GM23338 (cell line): ENCODE measurements at places on chromosomes 3 and 15. TPM values are rescaled to one million over a fixed set of nuclear protein-coding genes. Genes with fewer than 3 reads are reported as not detected.

HOMER2 gene
- 23.9 and 30.9 TPM in 2 replicates for total RNA-seq

PRR23E gene
- total RNA-seq, result not detected in 2 replicates

RTF1 gene
- total RNA-seq, result 34.3 and 38.1 TPM in 2 replicates

TMEM44 gene
- total RNA-seq, result 10.5 and 11.3 TPM in 2 replicates

TP63 gene
- not detected in 2 replicates for total RNA-seq

SAXO2 gene
- total RNA-seq, result 0.73 TPM in 1 of 2 replicates, not detected in the other

BOC gene
- 3.0 and 4.1 TPM in 2 replicates for total RNA-seq

GHSR gene
- total RNA-seq, result not detected in 2 replicates

DNA sequence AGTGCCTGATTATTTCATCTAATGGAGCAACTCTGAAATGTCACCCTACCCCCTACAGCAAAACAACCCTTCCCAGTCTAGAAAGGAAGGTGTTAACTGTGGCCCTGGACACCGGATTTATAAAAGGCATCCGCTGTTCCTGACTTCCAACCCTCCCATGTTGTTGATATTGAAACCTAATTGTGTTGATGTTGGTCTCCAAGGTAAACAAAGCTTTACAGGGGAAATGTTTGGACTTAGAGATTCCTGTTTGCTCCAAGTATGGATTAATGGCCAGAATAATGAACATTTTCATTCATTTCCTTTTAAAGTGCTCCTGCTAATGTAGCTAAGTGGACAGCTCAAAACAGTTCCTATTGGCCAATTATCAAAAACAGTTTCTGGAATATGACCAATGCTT, 19.4 kb upstream of the LMCD1 start:
- DNase-seq, result no peak

GRCh38 chr3:50516440-50516871, 13.0 kb upstream of the CACNA2D2 start:
- DNase-seq, result peak; percentile 84

- DNase-seq, result no peak
Measured at GRCh38 chr3:188712248-188712924, 459.4 kb upstream of the TPRG1 start.

DNA sequence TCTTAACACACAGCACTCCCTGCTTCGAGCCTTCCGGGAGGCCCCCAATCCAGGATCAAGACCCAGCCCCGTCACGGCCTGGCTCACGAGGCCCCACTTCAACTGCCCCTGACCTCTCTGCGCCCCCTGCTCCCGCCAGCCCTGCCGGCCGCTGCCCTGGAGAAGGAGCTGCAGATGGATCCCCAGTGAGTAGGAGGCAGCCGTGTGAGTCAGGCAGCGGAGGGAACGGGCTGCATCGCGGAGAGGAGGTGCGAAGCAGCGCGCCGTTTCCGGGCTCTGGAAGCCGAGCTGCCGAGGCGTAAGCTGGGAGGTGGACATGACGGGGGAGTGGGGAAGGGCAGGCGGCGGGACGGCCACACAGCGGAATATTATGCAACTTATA, 133.4 kb downstream of the TPRA1 start:
- DNase-seq, result peak; percentile 78

GRCh38 chr15:71743861-71744382, 66.4 kb upstream of the NR2E3 start:
- DNase-seq, result peak; percentile 79

- no peak for DNase-seq
Measured at GRCh38 chr15:65757256-65757655, 34.8 kb downstream of the DENND4A start.

- DNase-seq, result no peak
Measured at GRCh38 chr15:50906954-50907600, 1.4 kb upstream of the AP4E1 start.

- DNase-seq, result peak; percentile 33
Measured at GRCh38 chr3:132033471-132033870, 1.3 kb downstream of the CPNE4 start.

- DNase-seq, result peak; percentile 95
Measured at GRCh38 chr3:65902304-65902793, 136.4 kb downstream of the MAGI1 start.

DNA sequence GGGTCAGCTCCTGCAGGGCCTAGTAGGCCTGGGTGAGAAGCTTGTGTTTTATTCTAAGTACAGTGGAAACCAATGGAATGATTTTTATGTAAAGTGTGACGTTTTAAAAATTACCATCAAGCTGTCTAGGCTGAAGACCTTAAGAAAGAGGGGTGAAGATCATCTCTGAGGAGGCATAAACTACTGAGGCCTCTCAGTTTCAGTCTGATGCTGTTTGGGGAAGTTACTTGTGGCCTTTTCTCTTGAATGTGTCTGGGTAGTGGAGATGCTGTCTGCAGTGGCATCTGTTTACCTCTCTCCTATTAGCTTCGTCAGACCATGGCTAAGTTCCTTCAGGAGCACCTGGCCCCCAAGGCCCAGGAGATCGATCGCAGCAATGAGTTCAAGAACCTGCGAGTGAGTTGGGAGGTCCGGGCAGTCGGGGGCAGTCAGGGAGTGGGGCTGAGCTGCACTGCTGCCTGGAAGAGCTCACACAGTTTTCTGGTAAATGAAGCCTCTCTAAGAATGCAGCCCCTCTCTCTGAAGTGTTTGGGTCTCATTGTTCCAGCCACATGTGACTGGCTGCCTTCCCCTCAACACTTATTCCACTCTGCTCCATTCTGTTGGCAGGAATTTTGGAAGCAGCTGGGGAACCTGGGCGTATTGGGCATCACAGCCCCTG, 1.9 kb downstream of the IVD start:
- DNase-seq, result no peak

DNA sequence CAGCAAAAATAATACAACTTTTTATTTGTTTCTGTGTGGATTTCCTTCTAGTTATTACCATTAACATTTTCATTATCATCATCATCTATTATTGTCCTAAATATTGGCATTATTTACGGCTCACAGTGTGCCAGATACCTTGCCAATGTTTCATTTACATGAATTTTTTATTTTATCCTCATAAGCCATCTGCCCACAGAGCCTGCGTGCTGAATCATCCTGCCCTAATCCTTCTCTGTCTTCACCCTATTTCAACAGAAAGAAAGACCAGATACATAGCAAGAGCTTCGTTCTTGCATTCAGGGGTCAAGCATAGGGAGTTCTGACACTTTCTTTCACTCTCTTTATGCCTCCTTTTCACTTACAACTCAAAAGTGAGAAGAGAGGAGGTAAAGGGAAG, 82.0 kb downstream of the KCNMB2 start:
- DNase-seq, result no peak

DNA sequence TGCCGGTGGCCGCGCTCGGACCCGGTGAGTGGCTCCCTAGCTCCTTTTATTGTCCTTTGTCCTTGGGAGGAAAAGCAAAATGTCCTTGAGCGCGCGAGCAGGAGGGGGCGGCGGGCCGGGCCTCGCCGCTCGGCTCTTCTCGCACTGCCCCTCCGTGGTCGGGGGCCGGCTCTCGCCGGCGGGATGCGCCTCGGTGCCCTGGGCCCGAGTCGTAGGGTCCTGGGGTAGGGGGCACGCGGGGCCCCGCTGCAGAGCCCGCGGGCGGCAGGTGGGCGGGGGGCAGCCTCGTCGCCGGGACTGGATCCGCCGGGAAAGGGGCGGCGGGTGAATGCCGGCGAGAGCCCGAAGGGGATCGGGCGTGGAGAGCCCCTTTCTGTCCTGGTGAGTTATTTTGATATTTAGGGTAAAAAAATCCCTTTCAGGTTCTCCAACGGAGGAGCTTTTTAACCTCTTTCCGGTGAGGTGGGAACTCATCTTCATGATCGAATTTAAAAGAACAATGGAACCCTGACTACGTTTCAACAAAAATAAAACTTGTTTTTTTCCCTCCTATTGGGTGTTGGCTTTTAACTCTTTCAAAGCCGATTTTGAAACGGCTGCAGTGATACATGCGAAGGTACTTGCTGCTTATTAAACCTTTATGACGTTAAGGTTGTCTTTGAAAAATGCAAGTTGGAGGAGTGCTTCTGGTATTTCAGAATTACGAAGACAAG, 16.8 kb upstream of the CHD2 start:
- DNase-seq, result peak; percentile 47

DNA sequence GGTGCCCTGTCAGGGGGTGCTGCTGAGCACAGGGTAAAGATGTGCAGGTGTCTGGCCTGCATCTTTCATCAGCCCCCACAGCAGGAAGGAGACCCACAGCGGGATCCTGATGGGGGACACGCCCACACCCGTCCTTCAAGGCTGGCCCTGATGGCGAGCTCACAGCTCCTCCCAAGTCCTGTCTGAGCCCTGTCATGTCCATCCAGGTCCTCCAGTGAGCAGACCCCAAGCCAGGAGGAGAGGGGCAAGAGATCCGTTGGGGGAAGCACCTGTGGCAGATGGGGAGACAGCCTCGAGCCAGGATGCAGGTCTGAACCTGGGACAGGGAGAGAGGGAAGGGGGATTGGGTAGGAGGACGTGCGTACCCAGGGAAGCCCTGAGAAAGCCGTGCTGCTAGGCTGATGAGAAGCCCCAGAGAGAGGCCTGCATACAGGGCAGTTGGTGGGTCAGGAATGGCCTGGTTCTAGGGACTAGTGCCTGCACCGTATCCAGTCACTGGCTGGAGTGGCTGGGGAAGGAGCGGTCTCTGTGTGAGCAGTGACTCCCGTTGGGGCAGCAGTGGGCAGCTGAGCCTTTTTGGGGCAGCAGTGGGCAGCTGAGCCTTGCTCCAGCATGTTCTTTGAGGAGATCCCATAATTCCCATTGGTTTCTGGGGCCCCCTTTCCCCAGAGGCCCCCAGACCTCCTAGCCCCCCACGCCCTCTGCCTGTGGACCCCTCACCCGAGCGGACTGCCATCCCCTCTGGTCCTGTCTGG, 133.3 kb upstream of the MEF2A start:
- DNase-seq, result no peak

- no peak for DNase-seq
Measured at GRCh38 chr3:3740061-3740460, 59.2 kb upstream of the LRRN1 start.

- DNase-seq, result no peak
Measured at GRCh38 chr3:12924437-12924836, 83.1 kb upstream of the RPL32 start.

DNA sequence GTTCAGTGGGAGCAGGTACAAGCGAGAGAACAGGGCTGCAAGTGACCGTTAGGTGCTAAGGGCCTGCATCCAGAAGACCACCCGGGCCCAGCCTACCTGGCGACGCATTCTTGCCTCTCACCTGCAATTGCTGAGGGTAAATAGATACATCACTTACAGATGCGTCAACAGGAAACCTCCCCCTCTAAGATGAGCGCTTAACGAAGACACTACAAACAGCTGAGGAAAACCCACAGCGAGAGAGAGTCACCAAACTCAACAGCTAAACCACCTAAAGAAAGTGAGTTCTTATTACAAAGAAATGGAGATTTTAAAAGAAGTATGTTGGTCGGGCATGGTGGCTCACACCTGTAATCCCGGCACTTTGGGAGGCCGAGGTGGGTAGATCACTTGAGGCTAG, 157.9 kb downstream of the CHSY1 start:
- DNase-seq, result no peak
